ENCODE measurements at places on chromosomes 5 and 9.

- DNase-seq = no peak
Observed at GRCh38 chr5:81854915-81855314, 104.0 kb upstream of the SSBP2 start.

DNA sequence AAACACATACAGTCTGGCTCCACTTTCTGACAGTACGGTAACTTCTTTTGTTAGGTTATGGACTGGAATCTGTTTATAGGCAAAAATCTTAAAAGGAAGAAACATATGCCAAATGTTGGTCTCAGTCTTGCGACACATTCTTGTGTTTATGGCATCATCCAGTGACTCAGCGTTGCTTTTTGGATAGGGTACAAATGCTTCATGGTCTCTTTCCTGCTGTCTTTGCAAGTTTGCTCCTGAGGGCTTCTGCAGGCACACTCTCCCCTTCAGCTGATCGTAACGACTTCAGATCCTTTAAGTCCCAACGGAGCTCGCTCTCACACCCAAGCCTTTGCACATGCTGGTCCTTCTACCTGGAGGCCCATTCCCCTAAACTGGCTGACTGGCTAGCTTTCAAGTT is 23.6 kb upstream of the TNFSF8 start:
- DNase-seq = no peak

- no peak for DNase-seq
Observed at GRCh38 chr5:169442913-169443784, 140.4 kb upstream of the SPDL1 start.

GRCh38 chr5:159735036-159735435 is 181.2 kb upstream of the ADRA1B start:
- DNase-seq = no peak

- DNase-seq = no peak
Observed at GRCh38 chr5:158731014-158731413, 368.7 kb downstream of the EBF1 start.

GRCh38 chr5:159548517-159548916 is 218.2 kb upstream of the IL12B start:
- no peak for DNase-seq

- DNase-seq = no peak
Observed at GRCh38 chr9:124185413-124185812, 72.3 kb upstream of the NEK6 start.

DNA sequence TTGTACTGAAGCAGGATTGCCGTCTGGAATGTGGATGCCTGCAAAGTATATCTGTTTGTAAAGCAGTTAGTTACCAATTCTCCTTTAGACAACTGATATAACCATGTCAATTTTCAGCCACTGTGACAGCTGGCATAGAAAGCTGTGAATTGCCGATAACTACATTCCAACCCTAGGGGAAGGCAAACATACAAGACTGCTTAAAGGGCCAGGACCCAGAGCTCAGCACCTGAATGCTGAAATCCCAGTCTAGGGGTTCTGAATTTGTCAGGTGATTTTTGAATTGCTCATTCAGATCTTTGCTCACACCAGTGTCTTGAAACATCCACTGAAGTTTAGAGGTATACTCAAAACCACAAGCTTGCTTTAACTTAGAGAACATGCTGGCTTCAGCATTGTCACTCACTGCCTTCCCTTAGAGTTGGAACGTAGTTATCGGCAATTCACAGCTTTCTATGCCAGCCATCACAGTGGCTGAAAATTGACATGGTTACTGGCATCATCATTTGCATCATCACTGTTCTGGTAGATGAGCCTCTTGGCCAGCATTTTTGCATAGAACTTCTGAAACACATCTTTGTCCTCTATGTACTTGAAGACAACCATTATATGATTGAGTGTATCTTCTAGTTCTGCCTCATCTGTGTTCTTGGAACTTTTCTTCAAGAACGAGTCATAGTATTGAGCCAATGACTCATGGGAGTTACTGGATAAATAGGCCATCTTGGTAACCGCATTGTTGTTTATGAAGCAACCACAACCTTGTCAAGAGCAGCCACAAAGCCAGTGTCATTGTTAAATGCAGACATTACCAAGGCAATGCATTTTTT is 82.1 kb downstream of the CCDC192 start:
- DNase-seq = no peak

GRCh38 chr9:15510789-15511575 is at the start of gene PSIP1:
Gene PSIP1 (minus strand): TSS chr9:15510970. CDS start chr9:15510188, 782 bp downstream.
- DNase-seq = peak; percentile 69

DNA sequence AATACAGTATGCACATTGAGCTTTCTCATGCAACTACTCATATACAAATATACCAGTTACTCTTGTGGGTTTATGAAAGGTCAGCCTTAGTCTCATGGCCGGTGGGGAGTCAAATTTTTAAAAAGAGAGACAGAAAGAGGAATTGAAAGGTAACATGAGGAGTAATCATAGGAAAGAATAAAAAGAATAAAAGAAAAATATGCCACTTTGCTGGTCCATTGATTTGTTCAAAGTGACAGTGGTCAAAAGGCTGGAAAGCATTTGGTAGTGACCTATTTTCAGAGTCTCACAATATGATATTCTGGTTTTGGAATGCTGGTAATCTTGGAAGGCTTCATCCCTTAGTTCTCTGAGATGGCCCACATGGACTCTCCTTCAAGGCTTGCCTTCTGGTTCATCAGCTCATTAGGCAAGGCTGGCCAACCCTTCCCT is 67.0 kb downstream of the ZNF366 start:
- no peak for DNase-seq

DNA sequence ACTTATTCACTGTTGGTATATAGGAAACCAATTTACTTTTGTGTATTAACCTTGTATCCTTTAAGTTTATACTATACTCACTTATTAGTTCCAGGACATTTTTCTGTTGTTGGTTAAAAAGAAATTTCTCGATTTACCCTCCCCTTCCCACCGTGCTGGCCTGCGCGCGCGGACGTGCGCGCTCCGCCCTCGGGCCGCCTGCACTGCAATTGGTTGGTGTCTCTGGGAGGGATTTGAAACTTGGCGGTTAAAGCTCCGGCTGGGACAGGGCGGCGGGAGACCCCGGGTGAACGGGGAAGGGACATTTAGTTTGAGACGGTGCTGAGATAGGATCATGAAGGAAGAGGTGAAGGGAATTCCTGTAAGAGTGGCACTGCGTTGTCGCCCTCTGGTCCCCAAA is at the start of gene KIF4B:
KIF4B (plus strand) TSS at position 230 of the 400 bp plus-strand sequence; CDS start at position 335, 105 bp downstream.
- no peak for DNase-seq

GRCh38 chr5:113084402-113085083 is 107.9 kb downstream of the DCP2 start:
- DNase-seq = no peak

DNA sequence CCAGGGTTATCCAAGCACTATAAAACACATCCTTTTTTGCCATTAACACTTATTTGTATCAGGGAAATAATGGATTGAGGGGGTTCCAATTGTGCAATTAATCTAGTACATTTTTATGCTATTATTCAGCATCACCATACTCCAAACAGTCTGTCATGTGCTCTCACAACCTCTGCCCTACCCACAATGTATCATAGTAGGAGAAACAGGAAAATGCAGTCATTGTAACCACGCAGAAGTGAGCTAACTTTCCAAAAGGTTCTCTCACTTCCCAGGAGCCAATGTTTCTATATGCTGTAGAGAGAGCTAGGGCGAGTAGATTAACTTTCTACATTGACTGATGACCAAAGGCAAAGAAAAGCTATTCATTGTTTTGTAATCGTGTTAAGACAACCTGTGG is 29.8 kb downstream of the DAB2 start:
- no peak for DNase-seq

DNA sequence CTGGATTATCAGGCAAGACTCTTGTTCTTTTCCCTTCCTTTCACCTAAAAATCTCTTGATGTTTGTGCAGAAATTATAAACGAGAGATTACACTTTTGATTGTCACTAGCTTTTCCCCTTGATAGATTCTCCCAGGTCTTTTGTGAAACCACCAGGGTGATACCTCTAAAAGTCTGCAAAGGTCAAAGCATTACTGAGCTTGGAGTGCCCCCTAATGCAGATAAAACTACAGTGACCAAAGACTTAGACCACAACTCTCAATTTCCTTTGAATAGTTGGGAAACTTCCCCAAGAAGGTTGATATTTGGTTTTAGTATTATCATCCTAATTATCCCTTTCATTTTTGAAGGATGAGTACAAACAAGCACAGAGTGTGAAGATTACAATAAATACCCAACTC is 173.1 kb downstream of the CYLC2 start:
- DNase-seq = no peak

DNA sequence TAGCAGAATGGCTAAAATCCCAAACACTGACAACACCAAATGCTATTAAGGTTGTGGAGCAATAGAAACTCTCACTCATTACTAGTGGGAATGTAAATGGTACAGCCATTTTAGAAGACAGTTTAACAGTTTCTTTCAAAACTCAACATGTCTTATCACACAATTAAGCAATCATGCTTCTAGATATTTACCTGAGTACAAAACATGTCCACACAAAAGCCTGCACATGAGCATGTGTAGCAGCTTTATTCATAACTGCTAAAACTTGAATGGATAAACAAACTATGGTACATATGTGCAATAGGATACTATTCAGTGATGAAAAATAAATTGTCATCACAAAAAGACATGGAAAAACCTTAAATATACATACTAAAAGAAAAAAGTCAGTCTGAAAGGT is 31.5 kb downstream of the SLC25A46 start:
- DNase-seq = no peak

DNA sequence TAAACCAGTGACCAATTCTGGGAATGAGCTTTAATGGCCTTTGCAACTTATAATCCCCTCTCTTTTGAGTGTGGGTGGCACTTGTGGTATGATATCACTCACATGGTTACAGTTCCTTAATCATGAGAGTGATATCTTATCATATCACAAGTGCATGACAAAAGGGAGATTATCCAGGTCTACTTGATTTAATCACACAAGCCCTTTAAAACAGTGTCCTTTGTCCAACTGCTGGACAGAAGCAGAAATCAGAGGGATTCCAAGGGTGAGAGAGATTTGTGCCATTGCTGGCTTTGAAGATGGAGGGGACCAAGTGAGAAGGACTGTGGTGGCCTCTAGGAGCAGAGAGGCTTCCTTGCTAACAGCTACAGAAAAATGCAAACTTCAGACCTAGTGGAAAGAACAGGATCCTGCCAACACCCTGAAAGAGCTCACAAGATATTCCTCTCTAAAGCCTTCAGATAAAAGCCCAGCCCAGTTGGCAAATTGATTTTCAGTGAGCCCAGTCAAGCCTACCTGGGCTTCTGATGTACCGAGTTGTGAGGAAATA is 279.0 kb upstream of the TLE4 start:
- DNase-seq = no peak

DNA sequence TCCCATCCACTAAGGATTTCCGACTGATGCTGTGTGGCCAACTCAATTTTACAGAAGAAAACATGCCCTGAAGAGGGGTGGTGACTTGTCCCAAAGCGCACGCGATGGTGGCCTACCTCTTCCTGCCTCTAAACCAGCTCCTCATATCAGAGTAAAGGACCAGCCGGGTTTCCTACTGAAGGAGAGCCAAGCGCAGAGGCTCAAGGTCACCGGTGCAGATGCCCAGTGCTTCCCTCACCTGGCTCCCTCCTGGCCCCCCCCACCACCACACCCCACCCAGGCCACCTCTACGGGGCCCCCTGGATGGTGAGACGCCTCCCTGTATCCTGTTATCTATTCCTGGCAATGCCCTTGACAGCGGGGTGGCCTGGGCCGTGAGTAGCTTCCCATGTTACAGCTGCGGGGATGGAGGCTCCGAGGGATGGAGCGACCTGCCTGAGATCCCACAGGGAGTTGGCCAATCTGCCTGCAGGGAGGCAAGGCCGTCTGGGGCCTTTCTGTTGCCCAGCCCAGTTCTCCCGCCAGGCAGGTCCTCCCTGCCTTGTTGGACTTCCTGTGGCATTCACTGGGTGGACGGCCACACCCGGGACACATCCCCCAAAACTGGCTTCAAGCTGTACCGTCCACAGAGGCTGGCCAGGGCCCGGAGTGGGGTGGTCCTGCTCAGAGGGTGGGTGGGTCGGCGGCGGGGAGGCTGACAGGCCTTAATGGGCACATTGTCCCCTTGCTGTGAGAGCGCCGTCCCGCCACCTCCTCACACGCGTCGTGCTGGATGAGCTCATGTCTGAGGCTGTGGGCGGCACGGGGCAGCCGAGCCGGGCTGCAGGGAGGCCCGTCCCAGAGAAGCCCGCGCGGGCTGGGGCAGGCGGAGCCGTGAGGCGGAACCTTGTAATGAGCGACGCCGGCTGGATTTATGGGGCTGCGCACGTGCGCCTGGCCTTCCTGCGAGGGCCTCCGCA is 72.5 kb downstream of the MACROH2A1 start:
- no peak for DNase-seq

DNA sequence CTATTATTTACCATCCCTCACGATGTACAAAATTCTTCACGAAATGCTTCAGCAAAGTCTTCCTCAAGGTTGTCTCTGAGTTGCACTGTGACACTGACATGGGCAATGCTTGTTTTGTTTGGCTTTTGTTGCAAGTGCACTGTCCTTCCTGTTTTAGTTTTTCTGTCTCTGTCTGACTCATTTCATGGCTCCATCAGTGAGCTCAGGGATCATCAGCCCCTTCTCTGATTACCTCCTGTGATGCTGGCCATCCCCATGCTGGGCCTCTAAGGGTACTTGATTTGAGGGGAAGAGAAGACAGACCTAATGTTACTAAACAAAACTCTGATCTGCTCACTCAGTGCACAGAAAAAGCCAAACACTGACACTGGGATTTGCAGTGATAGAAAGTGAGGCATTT is 37.6 kb upstream of the STX17 start:
- no peak for DNase-seq

DNA sequence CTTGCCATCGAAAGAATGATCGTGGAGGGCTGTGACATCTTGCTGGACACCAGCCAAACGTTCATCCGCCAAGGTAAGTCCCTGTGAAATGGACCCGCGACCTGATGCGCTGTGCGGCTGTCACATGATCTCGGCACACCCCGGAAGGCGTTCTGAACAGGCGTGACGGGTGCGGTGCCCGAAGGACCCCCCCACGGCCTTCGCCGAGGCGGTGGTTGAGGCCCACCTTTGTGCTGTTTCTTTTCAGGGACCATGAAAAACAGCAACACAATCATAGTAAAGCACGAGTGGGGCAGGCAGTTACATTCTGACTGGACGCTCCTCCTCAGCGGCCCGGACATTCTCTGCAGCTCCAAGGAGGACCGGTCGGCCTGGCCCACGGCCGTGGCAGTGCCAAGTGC is 126.7 kb downstream of the RASGRF2 start:
- no peak for DNase-seq
